ENCODE measurements at places on chromosomes 4 and X.

DNA sequence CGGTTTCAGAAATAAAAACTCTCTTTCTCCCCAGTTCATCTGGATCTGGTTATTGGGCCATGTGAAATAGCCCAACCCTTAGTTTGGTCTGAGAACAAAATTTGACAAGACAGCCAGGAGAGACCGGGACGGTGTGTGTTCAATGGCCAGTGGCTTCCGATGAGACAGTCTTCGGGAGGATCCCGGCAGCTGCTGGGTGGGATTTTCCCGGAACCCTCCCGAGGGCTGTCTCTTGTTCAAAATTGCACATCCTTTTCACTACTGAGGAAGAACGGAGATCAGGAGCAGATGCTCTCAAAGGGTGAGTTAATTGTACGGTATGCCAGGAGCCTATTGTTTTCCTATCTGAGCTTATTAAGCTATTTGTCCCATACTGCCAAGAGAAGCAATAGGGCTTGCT, 166.5 kb downstream of the PRR32 start:
- no peak for DNase-seq

DNA sequence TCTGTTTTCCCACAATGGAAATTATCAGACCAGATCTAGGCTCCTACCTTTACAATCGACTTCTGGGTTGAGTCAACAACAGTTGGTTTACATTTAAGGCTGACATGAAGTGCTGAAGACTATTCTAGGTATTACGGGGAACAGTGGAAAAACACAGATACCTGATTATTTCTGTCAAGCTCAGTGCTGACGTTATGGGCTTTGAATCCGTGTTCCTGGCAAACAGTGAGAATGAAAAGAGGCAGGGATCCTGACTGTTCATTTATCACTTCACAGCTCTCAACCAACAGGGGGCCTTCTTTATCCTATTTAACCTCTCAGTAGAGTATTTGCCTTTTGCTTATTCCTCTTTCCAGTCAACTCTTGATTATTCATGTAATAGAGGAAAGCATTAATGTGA, 43.1 kb downstream of the TMEM164 start:
- DNase-seq, result no peak

- no peak for DNase-seq
Observed at GRCh38 chr4:138209094-138209493, 33.1 kb downstream of the SLC7A11 start.

DNA sequence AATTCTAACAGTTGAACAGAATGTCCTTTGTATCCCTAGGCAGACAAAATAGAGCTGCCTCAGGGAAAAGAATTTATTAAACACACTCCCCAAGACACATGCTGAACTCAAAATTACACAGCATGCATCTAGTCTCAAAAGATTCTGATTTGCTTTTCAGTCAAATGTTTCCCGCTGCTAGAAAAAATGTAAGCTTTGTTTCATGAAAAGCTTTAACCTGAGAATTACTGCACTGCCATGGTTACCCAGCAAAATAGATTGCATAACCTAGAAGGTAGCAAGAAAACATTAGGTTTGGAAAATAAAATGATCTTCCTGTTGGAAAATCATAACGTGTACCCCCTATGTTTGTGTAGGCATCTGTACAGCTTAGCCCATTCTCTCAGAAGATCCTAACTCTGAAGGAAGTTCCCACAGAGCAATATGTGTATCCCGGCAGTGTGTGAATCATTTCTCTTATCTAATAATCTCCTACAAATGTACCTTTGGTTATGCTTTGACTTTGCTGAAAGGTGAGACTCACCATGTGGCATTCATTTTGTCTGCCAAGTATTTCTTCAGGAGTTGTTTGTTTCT, 646.9 kb downstream of the STPG2 start:
- DNase-seq, result no peak

GRCh38 chr4:180394730-180395129, 1848.5 kb upstream of the TENM3 start:
- DNase-seq, result no peak

DNA sequence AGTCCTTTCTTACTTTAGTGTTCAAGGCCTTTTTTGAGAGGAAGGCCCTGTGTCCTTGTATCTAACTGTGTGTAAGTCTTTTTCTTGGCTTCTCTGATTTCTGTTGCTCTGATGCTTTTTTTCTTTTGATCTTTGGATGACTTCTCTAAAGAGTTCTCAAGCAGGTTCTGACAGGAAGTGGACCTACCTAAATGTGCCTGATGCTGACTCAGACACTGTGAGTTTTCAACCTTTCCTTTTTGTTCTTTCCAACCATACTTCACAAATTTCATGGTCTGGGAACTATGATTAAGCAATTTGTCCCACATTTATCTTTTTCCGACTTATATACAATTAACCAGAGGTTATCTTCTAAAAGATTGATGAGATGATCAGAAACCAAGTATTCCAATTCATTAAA, 96.5 kb downstream of the SYTL5 start:
- DNase-seq, result no peak

- DNase-seq, result no peak
Observed at GRCh38 chr4:87469390-87469789, 47.0 kb downstream of the NUDT9 start.
